Activated CD4-positive, alpha-beta T cell treated with anti-CD3 and anti-CD28 coated beads, Interleukin-2, amount 10 ng/mL, durations not matched to agents 7 days and 5 days (primary cell): ENCODE measurements at places on chromosomes 13 and 19. TPM values are rescaled to one million over a fixed set of nuclear protein-coding genes. Genes with fewer than 3 reads are reported as not detected.
A peak's percentile ranks its signal among the peaks of the same experiment; 100 is the strongest.

DNA sequence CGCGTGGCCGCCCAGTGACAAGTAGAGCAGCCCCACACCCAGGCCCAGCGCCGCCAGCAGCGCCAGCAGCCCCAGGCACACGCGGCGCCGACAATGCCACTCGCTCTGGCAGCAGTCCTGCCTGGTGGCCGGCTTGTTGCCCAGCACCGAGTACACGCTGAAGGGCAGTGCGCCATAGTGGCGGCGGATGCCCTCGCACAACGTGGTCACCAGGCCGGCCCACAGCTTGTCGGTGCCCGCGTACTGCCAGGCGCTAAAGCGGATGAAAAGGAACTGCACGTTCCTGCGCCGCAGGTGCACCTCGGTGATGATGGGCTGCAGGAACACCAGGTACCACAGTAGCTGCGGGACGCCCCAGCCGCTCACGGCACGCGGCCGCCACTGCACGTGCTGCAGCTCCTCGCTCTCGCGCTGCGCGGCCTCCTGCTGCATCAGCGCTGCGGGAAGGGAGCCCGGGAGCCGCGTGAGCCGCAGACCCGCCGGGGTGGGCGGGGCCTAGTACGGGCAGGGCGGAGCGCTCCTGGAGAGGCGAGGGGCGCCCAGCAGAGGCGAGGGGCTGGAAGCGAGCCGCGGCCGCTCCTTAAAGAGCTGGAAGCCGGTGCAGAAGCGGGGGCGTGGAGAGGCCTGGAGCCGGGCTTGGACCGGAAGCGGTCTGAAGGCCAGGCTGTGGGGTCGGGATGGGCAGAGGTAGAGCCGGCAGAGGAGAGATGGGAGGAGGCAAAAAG lies 7.3 kb downstream of the NKPD1 start:
- H3K4me1 ChIP-seq: peaks cover 26% of the 10 kb centered on the region
- H3K27ac ChIP-seq: peak overlapping the region; percentile 80
- H3K27me3 ChIP-seq: peaks cover 37% of the 10 kb centered on the region
- peak overlapping the region; percentile 43 for H3K4me3 ChIP-seq
- peak; percentile 34 for DNase-seq
- H3K36me3 ChIP-seq: peaks cover 4% of the 10 kb centered on the region

- no peak for DNase-seq
- no peak overlapping the region for H3K27ac ChIP-seq
- peaks cover 1% of the 10 kb centered on the region for H3K27me3 ChIP-seq
- no peak overlapping the region for H3K4me3 ChIP-seq
- H3K36me3 ChIP-seq: no peaks in the 10 kb centered on the region
These were observed 16.1 kb downstream of the LILRB1 start for GRCh38 chr19:54646331-54646841.

- no peaks in the 10 kb centered on the region for H3K27me3 ChIP-seq
- no peaks in the 10 kb centered on the region for H3K4me1 ChIP-seq
- DNase-seq: no peak
- no peak overlapping the region for H3K4me3 ChIP-seq
- no peaks in the 10 kb centered on the region for H3K36me3 ChIP-seq
These were observed 377.0 kb downstream of the ITGBL1 start for GRCh38 chr13:101829484-101829883.

GRCh38 chr13:41650706-41651105 lies 193.4 kb downstream of the RGCC start:
- DNase-seq: no peak
- H3K4me3 ChIP-seq: no peak overlapping the region
- H3K27ac ChIP-seq: peak overlapping the region; percentile 11
- H3K4me1 ChIP-seq: peaks cover 5% of the 10 kb centered on the region
- H3K36me3 ChIP-seq: no peaks in the 10 kb centered on the region

DNA sequence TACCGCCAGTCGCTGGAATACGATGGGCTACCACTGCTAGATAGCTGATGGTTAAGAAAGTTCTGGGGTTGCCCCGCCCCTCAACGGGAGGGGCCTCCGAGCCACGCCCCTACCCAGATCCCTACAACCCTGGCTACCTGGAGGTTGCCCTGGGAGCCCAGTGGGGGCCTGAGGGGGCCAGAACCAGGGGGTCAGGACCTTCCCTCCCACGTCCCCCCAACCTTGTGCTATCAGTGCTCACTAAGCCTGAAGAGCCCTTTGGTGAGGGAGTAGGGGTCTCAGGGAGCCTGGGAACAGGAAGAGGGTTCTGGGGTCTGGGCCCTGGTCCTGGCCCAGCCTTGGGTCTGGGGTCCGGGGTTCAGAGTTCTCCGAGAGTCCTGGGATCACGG lies 8.9 kb downstream of the OCEL1 start:
- DNase-seq: peak; percentile 63
- peak overlapping the region; percentile 80 for H3K27ac ChIP-seq
- peaks cover 3% of the 10 kb centered on the region for H3K36me3 ChIP-seq

- H3K27ac ChIP-seq: no peak overlapping the region
- no peaks in the 10 kb centered on the region for H3K36me3 ChIP-seq
- no peak for DNase-seq
- no peaks in the 10 kb centered on the region for H3K27me3 ChIP-seq
These were observed 320.1 kb upstream of the SLC10A2 start for GRCh38 chr13:103386341-103386740.

DNA sequence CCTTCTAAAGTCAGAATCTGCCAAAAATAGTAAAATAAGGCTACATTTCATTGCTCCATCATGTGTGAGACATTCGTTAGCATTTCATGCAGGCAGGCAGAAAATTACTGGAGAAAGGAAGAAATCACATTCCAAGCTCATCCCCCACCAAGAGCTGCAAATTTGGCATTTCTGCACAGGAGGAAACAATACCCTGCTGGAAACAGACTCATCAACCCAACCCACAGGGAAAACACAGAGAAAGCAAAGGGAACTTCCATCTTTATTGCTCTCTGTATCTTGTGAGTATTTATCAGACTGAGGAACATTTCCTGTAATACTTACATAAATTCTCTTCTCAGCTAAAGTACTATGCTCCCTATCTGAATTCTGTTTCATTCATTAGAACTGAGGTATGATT lies 95.7 kb downstream of the KCTD12 start:
- H3K4me3 ChIP-seq: no peak overlapping the region
- no peak for DNase-seq
- no peaks in the 10 kb centered on the region for H3K4me1 ChIP-seq
- peaks cover 5% of the 10 kb centered on the region for H3K27me3 ChIP-seq

DNA sequence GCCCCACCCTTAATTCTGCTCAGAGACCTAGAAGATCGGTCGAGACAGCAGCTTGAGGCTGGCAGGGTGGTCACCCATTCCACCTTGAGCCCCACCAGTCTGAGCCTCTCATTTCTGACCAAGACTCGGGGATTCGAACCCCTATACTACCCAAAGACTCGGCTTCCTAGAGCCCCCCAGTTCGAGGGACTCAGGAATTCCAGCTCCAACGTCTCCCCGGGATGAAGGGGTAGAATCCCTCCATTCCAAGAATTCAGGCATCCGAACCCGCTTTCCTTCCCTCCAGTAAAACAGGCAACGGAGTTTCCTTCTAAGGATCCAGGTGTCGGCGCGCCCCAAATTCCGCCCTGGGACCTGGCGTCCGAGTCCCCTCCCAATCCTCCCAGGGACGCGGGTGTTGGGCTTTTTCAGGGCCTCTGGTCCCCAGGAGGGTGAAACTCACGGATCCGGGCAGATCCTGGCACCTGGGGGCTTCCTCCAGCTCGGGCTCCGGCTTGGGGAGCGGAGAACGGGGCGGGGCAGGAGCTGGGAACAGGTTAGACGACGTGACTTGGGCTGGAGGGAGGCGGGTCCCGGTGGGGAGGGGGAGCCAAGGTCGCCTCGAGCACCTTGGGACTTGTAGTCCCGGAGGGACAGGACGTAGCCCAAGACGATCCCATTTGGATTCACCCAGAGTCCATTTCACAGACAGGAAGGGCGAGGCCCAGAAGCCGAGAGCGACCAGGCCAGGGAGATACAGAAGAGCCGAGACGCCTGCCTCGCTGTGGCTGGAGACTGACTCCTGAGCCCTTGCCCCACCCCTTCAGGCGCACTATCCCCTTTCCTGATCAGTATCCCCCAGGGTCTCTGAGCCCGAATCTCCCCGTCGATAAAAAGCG lies at the start of gene PPP1R13L:
PPP1R13L (minus strand) TSS at position 513 of the 878 bp plus-strand sequence. CDS start 6,751 bp downstream, outside the sequence.
- peak within 1 kb of the TSS; percentile 85 for H3K4me3 ChIP-seq
- peaks cover 19% of the 10 kb centered on the region for H3K27me3 ChIP-seq
- peaks cover 1% of the 10 kb centered on the region for H3K36me3 ChIP-seq
- H3K4me1 ChIP-seq: peaks cover 43% of the 10 kb centered on the region
- H3K27ac ChIP-seq: peak within 1 kb of the TSS; percentile 95

DNA sequence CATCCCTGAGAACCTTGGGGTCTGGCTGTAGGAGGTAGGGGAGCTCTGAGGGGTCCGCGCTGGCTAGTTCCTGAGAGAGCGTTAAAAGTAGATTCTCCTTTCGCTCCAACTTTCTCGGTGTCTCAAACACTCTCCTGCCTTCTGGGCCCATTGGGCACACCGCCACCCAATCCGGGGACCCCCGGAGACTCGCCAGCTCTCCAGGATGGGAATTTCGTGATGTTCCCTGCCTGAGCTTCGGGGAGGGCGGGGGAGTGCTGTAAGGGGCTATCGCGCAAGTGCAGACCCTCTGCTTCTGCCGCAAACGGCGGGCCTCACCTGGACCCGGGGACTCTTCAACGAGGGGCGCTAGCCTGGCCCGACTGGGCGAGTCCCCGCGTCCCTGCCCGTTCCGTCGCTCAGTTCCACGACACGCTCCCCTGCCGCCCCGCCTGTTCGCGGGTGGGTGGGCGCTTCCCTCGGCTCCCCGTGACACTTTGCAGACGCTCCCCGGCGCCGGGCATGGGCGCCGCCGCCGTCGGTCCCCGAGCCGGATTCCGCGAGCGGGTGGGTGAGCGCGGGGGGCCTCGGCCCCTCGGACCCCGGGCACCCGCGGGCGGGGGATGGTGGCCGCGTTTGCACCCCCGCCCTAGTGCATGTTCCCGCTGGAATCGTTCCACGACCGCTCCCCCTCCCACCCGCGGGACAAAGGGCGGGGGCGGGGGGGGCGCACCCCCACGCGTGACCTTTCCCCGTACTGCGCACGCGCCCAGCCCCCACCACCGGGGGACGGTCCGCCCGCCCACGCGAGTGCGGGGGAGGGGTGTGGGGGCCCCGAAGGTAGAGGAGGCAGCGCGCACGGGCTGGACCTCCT lies at the start of gene CCDC106:
CCDC106 (plus strand) TSS at position 481 of the 853 bp plus-strand sequence. CDS start 835 bp downstream, outside the sequence.
- H3K4me3 ChIP-seq: peak within 1 kb of the TSS; percentile 75
- peaks cover 23% of the 10 kb centered on the region for H3K36me3 ChIP-seq
- peaks cover 51% of the 10 kb centered on the region for H3K4me1 ChIP-seq
- peak; percentile 42 for DNase-seq

CYP2F1 gene
- not detected for total RNA-seq

DNA sequence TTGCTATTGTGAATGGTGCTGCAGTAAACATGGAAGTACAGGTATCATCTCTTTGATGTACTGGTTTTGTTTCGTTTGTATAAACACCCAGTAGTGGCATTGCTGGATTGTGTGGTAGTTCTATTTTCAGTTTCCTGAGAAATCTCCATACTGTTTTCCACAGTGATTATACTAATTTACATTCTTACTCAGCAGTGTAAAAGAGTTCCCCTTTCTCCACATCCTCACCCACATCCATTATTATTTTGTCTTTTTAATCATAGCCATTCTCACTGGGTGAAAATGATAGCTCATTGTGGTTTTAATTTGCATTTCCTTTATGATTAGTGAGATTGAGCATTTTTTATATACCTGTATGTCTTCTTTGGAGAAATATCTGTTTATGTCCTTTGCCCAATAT lies 62.3 kb upstream of the PARP4 start:
- H3K27me3 ChIP-seq: peaks cover 19% of the 10 kb centered on the region
- no peak for DNase-seq
- no peaks in the 10 kb centered on the region for H3K36me3 ChIP-seq
- no peak overlapping the region for H3K4me3 ChIP-seq
- peaks cover 6% of the 10 kb centered on the region for H3K4me1 ChIP-seq
- no peak overlapping the region for H3K27ac ChIP-seq

KASH5 gene
- 0.85 TPM for total RNA-seq

DNA sequence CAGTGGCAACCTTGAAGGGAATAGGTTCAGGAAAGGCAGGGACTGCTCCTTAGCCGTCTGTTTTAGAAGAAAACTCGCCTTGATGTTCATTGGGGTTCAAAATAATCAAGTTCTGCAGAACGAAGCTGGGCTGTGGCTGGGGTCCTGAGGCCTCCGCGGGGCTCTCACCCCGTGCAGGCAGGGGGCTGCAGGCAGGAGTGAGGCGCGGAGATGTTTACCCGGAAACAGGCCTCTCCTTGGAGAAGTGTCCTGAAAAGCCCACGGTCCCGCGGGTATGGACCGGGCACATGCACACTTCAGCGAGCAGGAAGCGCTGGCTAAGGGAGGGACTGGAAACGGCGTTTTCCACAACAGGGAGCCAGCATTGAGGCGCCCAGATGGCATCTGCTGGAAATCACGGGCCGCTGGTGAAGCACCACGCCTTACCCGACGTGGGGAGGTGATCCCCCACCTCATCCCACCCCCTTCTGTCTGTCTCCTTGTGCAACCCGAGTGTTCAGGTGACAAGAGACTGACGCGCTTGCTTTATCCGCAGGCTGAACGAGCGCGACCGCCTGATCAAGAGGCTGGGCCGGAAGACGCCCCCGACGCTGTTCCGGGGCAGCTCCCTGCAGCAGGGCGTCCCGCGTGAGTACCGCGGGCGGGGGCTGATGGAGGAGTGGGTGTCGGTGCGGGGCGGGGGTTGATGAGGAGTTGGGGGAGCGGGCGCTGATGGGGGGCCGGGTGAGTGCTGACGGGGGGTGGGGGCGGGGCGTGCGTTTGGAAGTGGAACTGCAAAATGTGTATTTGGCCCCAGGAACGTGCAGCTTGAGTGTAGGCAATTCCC lies 39.6 kb downstream of the SHISA2 start:
- DNase-seq: peak; percentile 52
- no peaks in the 10 kb centered on the region for H3K36me3 ChIP-seq
- H3K27ac ChIP-seq: peak overlapping the region; percentile 69
- H3K4me1 ChIP-seq: peaks cover 9% of the 10 kb centered on the region
- no peaks in the 10 kb centered on the region for H3K27me3 ChIP-seq

EDNRB gene
- not detected for total RNA-seq

DNA sequence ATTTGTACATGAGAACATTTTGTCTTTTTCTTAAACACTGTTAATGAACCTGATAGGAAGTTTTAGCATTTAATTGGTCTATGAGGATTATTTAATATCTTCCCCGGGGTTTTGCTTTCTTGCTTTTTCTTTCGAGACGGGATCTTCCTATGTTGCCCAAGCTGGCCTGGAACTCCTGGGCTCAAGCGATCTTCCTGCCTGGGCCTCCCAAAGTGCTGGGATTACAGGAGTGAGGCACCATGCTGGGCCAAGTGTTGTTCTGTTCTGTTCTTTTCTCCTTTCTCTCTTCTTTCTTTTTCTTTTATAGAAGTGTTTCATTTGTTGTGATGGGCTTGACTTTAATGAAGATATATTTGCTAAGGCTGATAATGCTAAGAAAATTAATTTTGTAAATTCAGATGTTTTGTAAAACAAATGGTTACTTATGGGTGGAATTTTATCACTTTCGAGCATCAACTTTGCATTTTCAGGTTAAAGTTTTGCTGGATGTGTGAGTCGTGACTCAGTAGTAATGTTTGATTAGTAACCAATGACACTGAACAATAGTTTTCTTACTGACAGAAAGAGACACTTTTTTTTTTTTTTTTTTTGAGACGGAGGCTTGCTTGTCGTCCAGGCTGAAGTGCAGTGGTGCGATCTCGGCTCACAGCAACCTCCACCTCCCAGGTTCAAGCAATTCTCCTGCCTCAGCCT lies 2.2 kb downstream of the PAN3 start:
- H3K4me3 ChIP-seq: peak overlapping the region; percentile 93
- no peak for DNase-seq
- H3K27ac ChIP-seq: peak overlapping the region; percentile 64
- peaks cover 17% of the 10 kb centered on the region for H3K36me3 ChIP-seq
